ENCODE measurements at places on chromosomes 13 and 19.

DNA sequence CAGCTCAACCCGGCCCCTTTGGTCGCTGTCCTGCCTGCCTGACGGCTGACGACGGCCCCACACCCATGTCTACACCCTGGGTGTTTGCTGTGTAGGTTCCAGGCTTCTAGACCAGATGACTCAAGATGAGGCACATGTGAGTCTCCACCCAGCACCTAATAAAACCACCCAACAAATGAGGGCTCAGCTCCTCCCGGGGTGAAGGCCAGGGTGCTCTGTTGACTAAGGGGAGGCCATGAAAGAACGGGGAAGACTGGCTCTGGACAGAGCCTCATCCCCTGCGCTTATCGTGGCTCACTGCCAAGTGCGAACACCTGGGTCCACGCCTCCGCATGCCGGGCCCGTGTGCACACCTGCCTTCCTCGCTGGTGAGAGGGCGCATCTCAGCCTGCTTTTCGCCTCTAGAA lies 39.6 kb downstream of the COL4A2 start:
- DNase-seq, result no peak

DNA sequence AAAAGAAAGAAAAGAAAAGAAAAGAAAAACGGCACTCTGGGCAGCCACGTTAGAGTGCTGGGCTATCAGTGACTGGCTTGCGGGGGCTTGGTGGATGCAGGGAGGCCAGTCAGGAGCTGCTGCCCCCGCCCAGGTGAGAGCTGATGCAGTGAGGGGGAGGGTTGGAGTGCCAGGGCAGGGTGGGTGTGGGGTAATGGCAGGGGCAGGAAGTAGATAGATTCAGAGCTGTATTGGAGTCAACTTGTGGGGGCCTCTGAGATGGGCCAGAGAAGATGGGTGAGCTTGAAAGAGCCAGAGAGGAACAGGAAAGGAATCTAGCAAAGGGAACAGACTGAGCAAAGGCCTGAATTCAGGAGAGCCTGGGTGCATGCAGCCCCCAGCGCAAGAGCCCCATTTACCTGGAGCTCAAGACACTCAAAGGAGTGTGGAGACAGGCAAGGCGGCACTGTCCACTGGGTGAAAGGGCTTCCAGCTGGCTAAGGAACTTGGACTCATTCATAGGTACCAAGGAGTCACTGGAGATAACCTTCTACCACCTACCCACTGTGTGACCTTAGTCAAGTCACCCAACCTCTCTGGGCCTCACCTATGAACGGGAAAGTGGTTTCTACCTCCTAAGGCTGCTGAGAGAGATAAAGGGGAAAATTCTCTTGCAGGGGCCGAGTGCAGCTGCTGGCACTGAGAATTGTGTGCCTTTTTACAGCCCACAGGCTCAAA lies 20.2 kb downstream of the VSTM2B start:
- no peak for DNase-seq

GRCh38 chr13:34086281-34086680 lies 268.3 kb downstream of the RFC3 start:
- no peak for DNase-seq

DNA sequence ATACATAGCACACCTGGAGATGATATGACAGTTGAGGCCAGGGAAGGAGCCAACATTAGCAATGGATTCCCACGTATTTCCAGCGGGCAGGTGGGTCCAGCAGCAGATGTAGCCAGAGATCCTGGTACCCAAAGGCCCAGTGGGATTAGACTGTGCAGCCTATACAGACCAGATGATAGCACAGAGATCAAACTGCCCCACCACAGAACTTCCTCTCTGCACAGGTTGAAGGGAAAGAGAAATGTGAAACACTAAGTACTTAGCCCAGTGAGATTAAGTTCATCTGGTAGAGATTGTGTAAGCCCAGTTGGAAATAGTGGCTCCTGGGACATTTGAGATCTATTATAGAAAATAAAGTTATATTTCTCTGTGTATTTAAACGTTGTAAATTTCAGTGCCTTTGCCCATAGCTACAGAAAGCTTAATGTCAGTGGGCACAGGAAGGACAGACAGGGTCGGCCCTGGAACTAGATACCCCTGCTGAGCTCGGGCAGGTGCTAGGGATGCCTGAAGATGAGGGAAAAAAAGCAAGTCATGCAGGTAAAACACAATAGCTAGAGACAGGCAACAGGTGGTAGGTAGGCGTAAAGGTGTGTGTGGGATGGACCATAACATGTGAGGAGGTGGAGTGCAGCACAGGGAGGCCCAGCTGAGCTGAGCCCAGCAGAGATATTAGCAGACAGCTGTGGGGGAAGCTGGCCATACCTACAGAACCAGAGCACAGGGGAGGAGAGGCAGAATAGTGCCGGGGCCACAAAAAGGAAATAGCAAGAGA lies 27.3 kb upstream of the SPATA13 start:
- no peak for DNase-seq

DNA sequence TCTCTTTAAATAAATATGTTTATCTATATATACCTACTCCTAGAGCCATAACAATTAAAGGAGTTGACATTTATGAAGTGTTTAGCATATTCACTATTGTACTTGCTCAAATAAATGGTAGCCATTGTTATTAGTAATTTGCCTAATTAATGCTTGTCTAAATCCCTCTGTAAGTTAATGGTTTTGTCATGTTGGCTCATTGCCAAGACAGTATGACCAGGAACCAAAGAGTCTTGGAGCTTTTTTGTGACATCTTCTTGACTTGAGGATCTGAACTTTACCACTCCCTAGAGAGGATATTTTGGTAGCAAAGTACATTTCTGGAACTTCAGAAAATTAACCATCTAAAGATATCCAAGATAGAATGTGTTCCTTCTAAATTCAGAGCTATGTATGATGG lies 15.5 kb downstream of the FRY start:
- DNase-seq, result no peak

DNA sequence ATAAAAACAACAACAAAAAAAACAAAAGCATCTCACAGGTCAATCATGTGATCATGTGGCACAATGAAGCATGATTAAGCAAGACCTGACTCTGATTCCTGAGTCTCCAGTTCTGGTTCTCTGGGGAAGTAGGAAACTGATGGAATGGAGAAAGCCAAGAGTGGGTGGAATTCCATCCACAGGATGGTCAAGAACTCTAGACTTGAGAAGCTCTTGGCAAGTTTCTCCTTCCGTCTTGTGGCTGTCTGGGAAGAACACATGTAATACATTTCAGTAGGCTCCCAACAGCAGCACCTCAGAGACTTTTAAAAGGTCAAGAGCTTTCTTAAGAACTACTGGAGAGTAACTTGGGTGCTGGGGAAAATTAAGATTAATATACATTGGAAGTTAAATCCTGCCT lies 78.6 kb upstream of the TSHZ3 start:
- DNase-seq, result no peak

- no peak for DNase-seq
Measured at GRCh38 chr13:103066079-103066780, at the start of gene SLC10A2. SLC10A2 (minus strand) TSS chr13:103066417; CDS start chr13:103066249, 168 bp downstream.

DNA sequence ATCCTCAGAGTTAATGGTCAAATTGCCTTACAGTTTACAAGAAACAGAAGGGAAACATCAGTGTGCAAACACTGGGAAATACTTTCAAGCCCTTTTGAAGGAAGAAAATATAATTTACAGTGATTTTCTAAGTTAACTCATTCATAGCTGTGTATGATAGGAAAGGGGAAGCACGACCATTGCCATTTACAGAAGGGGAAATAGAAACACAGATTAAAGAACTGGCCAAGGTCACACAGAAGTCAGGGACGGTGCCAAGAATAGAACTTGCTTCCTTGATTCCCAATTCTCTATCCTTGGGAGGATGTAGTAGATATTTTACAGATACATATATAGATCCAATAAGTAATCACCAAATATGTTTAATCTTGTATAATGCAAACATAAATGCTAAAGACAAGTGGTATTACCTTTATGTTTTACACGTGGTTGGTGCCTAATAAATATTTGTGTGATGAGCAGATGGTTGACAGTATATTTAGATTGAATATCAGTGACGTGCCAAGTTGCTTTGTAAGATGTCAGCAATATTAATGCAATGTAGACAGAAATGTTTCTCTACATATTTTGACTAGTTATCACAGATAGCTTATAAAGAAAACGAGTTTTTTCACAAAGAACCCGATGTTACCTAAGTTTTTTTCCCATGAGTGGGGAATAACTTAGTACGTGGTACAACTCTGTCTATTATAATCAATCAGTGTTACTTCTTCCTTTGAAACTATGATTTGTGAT lies 73.1 kb downstream of the FLT1 start:
- no peak for DNase-seq

DNA sequence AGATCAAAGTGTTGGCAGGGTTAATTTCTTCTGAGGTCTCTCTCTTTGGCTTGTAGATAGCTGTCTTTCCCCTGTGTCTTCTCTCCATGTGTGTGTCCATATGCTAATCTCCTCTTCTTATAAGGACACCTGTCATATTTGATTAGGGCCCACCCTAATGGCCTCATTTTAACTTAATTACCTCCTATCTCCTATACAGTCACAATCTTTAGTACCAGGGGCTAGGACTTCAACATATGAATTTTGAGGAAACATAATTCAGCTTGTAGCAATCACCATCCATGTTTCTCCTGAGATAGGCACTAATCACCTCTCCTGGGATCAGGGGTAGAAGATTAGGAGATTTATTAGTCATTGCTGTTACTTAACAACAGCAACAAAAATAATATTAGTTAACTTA lies 196.1 kb upstream of the RXFP2 start:
- DNase-seq, result no peak

Data from GM18507 (cell line).